ELF-1 (cell line): ENCODE measurements at places on chromosomes 7 and 10.
A peak's percentile ranks its signal among the peaks of the same experiment; 100 is the strongest.

- no peak for DNase-seq
These were observed 145.1 kb downstream of the PLXDC2 start for GRCh38 chr10:19961076-19962053.

DNA sequence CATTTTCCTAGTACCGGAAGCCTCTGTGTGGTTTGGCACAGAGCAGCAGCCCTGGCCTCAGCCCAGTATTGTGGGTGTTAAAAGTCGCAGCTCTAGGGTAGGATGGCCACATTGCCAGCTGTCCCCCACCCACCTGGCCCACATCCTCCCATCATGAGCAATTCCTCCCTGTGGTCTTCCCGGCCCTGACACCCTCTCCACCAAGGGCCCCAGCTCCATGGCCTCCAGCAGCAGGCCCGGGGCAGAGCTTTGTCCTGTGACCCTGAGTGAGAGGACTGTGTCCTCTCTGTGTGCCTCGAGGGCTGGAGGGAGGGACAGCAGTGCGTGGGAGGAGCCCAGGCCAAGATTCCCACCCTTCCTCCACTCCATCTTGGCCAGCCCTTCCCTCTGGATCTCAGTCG is 93.7 kb downstream of the MYL10 start:
- peak; percentile 78 for DNase-seq

DNA sequence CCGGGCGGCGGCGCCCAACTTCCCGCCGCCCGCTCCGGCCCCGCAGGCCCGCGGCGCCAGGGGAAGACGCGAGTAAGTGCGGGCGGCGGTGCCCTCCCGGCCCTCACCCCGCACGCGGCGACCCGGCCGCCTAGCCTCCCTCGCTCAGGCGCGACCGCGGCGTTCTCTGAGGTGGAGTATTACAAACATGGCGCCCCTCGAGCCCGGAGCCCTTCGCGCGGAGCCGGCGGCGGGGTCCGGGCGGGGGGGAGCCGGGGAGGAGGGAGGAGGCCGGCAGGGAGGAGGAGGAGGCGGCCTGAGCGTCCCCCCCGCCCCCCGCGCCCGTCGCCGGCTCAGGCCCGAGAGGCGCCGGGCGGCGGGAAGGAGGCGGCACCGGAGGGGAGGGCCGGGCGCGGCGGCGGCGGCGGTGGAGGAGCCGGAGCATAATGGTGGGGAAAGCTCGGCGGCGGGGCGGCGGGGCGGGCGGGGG is at the start of gene ZMYND11:
Gene ZMYND11 (plus strand): TSS at position 324 of the 469 bp plus-strand sequence. CDS start 44,558 bp downstream, outside the sequence.
- peak; percentile 5 for DNase-seq

DNA sequence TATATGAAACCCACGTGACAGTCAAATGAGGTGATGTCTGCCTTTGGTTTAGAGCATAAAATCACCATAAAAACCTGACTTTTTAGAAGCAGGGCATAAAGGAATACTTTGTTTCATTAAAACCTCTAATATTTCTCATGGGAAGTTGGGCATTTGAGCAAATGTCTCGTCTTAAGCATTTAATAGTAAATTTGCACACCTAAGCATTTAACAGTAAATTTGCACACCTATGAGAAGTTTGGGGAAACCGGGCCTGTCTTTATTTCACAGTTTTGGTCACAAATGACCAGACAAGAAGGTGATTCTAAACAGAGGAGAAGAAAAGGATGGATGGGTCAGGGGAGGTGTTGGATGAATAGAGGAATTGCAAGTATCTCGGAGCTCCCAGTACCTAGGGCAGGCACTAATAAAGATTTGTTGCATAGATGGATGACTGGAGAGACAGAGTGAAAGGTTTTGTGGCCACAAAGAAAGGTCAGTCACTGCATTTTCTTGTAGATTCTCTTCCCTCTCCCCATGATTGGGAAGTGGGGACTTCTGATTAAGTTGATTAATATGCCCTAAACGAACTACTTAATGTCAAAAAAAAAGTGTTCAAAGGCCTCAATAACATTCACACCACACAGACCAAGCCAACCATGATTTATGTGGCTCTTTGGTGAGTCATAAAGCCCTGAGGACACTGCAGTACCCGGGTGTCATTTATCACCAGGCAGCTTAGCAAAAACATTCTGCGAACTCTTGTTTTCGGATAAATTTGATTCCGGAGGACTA is 158.2 kb downstream of the SPAG6 start:
- no peak for DNase-seq

DNA sequence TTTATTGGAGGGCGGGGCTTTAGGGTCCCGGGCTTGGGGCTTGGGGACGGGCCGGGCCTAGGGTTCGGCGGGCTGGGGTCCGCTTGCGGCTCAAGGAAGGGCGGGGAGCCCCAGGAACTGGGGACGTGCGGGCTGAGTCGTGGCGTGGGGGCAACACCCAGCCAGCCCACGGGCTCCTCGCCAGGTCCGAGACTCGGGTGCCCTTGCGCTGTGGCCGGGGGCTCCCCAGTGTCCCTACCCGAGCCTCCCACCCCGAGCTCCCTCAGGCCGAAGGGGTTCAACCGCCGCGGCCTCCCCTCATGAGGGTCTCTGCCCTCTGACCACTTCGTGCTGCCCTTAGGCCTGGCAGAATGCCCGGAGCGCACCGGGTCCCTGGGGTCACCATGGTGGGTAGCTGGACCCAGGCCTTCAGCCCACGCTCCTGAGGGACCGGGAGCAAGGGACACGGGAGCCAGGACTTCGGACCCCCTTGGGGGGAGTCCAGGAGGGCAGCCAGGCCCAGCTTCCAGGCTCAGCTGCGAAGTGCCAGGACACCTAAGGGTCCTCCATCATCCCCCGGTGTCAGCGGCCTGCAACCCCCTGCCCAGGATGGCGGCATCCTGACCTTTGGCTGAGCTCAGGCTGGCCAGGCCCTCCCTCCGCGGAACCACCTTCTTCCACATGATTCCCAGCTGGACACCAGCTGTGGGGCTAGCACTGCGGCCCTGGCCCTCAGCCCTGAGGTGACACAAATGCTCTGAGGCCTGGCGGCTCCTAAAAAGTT is 524 bp upstream of the FUOM start:
- DNase-seq, result no peak

DNA sequence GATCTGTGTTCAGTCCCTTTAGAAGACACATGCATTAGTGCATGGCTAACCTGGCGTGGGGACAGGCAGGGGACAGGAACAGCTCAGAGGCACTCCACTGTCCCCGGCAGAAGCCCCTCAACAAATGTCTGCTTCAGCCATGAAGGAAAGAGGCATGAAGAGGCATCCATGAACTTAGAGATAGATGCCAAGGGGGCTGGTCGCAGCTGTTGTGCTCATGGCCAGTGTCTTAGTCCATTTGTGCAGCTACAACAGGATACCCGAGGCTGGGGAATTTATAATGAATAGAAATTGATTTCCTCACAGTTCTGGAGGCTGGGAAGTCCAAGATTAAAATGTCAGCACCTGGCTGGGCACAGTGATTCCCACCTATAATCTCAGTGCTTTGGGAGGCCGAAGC is 14.5 kb upstream of the GNA12 start:
- DNase-seq, result no peak

DNA sequence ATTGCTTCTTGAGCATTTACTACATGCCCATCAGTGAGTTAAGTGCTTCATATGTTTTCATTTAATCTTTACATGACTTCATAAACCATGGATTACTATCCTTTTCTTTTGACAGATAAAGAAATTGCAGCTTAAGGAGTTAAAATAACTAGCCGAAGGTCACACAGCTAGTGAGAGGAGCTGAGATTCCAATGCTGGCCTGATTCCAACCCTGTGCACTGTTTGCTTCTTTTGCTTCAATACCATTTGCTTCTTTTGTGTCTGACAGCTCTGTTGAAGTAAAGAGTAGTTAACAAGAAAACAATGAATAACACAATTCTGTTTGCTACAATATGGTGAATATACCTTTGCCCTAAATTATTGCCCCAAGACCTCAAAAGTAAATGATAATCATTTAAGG is 132.4 kb downstream of the GRM3 start:
- no peak for DNase-seq

GRCh38 chr10:34859170-34859569 is 44.1 kb upstream of the PARD3 start:
- DNase-seq, result no peak

- DNase-seq, result peak; percentile 83
These were observed 6.5 kb downstream of the INHBA start for GRCh38 chr7:41696323-41696916.

DNA sequence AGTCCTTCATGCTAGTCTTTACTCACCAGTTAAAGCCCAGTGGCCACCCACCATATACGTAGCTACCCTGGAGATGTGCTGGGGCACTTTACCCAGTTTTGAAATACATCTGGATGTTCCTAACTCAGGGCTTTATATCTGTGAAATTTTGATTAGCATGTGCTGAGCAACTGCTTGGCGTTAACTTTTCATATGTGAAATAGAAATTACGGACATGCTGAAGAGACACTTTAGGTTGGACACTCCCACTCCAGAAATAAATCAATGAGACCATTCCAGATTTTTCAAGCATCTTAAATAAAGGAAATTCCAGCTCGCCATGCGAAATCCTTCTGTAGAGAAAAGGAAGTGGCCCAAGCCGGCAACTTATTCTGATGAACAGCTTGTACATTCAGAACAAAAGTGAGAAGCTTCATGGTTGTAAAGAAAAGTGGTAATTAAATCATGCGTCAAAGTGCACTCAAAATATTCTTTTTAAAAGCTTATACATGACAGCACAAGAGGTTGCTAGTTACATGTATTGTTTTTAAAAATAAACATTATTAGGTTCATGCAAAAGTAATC is 153.5 kb upstream of the ITGB1 start:
- no peak for DNase-seq

- DNase-seq, result no peak
These were observed 96.1 kb downstream of the PAXIP1 start for GRCh38 chr7:154906736-154907355.

- no peak for DNase-seq
These were observed 162.3 kb upstream of the MTPN start for GRCh38 chr7:136139417-136139816.

GRCh38 chr10:27391325-27391724 is 112.8 kb upstream of the RAB18 start:
- DNase-seq, result no peak

DNA sequence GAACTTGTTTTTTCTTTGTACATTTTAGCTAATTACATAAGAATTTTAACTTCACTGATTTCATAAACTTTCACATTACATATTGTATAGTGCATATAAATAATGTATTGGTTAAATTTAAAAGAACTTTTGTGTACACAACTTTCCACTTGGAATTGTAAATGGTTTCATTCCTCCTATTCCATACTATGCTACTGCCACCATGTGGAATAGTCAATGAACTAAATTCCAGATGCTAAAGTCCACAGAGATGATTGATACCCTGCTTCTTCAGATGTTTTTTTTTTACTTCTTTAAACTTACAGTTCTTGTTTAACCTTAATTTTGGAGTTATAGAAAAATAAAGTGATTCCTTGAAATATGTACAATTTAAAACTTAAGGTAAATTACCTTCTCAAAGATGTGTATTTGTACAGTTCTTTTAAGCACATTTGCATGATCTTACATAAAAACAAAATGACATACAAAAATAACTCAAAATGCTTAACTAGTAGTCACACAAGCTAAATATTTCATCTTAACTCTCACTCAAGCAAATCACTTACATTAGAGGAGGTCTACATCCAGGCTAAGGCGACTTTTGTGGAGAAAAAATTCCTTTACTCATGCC is 247.6 kb upstream of the HGF start:
- no peak for DNase-seq

- no peak for DNase-seq
These were observed 47.1 kb downstream of the MTURN start for GRCh38 chr7:30181736-30182522.

GRCh38 chr7:14457568-14458453 is 444.7 kb downstream of the DGKB start:
- DNase-seq, result peak; percentile 72

DNA sequence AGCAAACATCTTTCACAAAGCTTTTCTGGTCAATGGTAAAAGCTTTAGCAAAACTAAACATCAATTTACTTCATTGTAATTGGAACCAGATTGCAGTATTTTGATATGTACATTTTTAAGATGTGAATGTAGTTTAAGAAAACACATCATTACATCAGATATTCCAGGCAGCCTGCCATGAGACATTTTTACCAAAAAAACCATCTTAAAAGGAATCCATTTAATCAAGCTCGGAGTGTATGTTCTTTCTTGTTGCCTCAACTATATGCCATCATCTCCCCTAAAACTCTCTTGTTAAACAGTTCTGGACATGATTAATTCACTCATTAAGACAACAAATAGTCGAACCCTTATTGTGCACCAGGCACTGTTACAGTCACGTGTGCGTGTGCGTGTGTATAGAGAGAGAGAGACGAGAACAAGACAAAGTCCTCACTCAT is 97.5 kb downstream of the UBE2H start:
- DNase-seq, result no peak

- DNase-seq, result no peak
These were observed 52.7 kb downstream of the DENND11 start for GRCh38 chr7:141649137-141649864.

GRCh38 chr7:1452205-1452604 is 7.1 kb downstream of the MICALL2 start:
- DNase-seq, result peak; percentile 66

GRCh38 chr10:93319096-93319495 is 163.0 kb downstream of the MYOF start:
- DNase-seq, result no peak

GRCh38 chr10:113849946-113850345 is 3.9 kb downstream of the DCLRE1A start:
- DNase-seq, result no peak

DNA sequence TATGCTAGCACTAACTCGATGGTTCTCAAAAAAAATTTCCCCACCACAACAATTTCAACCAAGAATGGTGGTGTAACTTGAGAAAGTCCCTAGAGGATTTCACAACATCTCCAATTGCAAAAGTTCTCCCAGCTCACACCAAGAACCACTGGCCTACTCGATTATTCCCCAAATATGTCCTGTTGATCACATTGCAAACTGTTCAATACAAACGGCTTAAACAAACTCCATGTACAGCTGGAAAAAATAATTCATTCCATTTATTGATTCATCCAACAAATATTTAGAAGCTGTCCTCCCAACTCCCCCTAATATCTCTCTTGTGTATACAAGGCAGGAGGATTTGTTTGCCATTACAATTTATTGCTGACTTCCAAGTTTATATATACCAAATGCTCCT is 19.1 kb downstream of the TMEM176B start:
- DNase-seq, result no peak

DNA sequence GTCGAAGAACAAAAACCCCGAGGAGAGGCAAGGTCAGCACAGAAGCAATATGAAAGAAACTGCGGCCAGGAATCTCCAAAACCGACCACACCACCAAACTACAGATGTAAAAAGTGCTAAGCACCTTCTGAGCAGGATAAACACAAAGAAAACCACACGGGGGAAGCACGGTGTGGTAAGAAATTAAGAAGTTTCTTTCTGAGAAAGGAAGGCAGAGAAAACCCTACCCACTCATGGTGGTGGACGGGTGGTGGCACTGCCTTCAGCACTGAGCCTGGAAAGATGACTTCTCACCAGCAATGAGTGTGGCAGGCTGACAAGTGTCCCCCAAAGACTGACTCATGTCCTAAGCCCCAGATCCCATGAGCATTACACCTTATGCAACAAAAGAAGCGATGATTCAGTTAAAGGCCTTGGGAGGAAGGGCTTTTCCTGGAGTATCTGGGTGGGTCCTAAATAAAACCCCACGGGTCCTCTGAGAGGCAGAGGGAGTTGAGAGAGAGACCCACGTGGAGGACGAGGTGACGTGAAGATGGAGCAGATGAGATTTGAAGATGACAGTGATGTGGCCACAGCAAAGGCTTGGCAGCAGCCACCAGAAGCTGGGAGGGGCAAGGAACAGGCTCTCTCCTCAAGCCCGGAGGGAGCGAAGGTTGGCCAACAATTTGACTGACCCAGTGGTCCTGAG is 124.9 kb downstream of the DLG5 start:
- no peak for DNase-seq

- no peak for DNase-seq
These were observed 69.2 kb upstream of the INSIG1 start for GRCh38 chr7:155228459-155228845.
